ENCODE measurements at places on chromosomes 6 and 20.

DNA sequence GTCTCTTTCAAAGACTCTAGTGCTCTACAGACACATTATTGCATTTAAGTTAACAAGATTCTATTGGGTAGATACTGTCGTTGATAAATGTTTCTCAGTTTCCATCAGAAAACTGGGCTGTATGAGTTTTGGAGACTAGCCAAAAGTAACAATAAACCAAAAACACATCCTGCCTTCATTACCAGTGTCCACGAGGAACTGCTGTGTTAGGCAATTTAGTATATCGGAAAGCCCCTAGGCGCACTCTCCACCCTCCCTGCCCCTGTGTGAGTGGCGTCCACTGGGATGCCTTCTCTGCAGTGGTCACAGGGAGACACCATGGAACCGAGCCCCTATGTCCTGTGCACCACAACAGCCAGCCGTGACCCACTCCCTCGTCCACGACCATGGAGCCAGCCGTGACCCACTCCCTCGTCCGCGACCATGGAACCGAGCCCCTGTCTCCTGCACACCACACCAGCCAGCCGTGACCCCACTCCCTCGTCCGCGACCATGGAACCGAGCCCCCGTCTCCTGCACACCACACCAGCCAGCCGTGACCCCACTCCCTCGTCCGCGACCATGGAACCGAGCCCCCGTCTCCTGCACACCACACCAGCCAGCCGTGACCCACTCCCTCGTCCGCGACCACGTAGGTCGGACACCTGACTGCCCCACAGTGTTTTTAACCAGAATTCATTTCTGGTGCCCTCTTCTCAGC is 35.3 kb downstream of the DLL1 start:
- no peak for DNase-seq

GRCh38 chr6:148987982-148988381 is 241.2 kb downstream of the UST start:
- DNase-seq, result no peak

GRCh38 chr6:16256781-16257180 is 18.4 kb downstream of the GMPR start:
- peak; percentile 45 for DNase-seq

DNA sequence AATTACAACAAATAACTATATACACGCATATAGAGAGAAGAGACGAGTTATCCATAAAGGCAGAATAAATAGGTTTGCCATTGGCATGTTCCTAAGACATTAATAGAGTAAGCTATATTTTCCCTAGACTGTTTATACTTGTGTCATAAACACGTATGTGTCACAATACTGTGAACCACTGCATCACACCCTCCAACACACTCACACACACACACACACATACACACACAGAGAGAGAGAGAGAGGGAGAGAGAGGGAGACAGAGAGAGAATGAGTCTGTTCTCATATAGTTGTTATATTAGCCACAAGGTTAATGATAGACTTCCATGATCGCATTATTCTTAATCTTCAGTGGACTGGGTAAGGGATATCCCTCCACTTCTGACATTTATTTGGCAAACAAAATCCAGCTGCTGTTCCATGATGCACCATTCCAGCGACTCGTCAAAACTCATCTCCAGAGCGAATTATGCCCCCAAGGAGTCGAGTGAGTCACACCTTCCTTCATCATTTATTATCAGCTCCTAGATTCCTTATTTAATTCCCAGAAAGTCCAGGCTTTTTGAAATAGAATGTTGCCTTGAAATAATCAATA is 82.8 kb upstream of the HIVEP1 start:
- no peak for DNase-seq

- peak; percentile 38 for DNase-seq
These were observed 2.2 kb downstream of the HSPA1B start for GRCh38 chr6:31829633-31830283.

GRCh38 chr6:149052350-149053106 is 265.0 kb upstream of the TAB2 start:
- no peak for DNase-seq

DNA sequence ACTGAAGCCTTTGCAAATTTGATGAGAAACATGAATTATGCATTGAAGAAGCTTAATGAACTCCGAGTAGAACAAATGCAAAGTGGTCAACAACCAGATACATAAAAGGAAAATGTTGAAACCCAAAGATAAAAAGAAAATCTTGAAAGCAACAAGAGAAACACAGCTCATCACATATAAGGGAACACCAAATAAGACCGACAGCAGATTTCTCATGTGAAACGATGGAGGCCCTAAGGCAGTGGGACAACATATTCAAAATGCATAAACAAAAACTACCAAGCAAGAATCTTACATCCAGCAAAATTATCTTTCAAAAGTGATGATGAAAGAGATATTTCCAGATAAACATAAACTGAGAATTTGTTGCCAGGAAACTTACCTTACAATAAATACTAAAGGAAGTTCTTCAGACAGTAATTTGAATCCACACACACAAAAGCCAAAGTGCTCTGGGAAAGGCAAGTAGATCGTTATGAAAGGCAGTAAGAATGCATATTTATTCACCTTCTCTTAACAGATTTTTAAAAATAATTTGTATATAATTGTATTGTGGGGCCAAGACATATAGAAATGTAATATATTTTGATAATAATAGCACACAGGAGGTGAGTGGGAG is 22.5 kb downstream of the SLC52A3 start:
- no peak for DNase-seq

DNA sequence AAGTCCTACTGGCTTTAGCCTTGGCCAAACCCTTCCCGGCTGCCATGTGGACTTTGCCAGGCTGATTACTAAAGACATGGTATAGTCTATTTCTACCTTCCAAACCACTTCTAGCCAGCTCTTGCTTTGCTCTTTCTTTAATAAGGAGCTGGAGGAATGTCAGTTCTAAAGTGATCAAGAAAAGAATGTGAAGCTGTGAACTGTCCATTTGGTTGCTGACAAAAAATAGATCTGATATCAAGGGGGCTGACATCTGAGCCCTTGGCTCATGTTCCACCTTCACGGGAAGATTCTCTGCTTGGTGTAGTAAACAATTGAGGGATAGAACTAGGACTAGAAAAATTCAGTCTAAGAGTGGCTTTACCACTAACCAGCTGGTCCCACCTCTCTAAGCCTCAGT is 22.6 kb downstream of the GNAS-AS1 start:
- DNase-seq, result no peak

- DNase-seq, result no peak
These were observed 110.1 kb upstream of the PTPN1 start for GRCh38 chr20:50399917-50400704.

DNA sequence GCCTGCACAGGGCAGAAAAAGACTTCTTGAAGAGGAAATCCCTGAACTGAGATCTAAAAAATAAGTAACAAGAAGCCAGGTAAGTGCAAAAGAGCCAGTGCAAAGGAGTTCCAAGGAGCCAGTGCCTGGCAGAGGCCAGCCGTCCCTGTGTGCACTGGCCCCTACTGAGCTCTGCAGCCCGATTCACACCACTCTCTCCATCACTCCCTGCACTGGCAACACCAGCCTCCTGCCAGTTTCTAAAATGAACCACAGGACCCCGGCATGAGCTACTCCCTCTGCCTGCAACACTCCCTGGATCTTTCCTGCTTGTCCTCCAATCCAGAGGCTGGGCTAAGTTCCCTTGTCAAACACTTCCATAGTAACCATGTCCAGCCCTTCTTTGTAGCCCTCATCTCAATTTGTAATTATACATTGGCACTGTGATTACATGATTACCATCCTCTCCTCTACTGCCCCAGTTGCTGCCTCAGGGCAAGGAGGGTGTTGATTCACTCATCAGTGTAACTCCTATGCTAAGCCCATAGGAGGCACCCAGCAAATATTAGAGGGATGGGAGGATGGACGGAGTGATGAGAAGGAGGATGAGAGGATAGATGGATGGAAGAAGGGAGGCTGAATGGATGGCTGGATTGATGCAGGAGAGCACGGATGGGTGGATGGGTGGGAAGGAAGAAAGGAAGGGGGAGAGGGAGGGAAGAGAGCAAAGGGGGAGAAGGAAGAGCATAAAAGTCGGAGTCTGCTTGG is 49.3 kb downstream of the SIRPA start:
- DNase-seq, result no peak

DNA sequence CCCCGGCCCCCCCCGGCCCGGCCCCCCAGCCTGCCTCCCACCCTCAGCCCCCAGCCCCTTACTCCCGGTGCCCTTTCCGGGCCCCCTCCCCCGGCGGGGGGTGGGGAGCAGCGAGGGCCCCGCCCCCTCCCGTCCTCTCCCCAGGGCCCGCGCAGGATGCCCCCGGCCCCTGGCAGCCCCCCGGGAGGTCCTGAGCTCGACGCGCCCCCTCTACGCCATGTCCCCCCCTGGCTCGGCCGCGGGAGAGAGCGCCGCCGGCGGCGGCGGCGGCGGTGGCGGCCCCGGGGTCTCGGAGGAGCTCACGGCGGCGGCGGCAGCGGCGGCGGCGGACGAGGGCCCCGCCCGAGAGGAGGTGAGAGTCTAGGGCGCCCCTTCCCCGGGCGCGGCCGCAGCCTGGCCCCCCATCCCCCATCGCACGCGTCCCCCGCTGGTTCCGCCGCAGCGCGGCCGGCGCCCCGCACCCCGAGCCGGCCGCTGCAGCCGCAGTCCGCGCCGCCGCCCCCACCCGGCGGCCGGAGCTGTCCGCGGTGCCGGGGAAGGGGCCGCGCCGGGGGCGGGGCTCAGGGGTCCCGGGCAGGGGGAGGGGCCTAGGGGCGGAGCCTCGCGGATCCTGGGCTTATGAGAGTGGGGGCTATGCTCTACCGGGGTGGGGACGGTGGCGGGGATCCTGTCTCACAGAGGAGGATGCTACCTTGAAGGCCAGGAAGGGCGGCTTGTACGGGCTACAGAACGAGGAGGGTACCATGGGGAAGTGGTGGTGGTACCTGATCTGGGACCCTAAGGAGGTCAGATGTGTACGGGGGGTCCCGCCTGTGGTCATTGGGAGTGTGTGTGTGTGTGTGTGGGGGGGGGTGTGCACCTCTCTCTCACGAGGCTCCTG is 516 bp downstream of the TMEM151B start:
- DNase-seq, result peak; percentile 64

- no peak for DNase-seq
These were observed 159.8 kb downstream of the PLCB1 start for GRCh38 chr20:8291873-8292272.

GRCh38 chr6:156311291-156311690 is 465.9 kb upstream of the ARID1B start:
- no peak for DNase-seq

- no peak for DNase-seq
These were observed 194.2 kb downstream of the PRL start for GRCh38 chr6:22102671-22103070.

GRCh38 chr6:111691345-111692225 is 85.9 kb upstream of the TRAF3IP2 start:
- DNase-seq, result peak; percentile 80
